ENCODE measurements at places on chromosomes 13 and 19.

DNA sequence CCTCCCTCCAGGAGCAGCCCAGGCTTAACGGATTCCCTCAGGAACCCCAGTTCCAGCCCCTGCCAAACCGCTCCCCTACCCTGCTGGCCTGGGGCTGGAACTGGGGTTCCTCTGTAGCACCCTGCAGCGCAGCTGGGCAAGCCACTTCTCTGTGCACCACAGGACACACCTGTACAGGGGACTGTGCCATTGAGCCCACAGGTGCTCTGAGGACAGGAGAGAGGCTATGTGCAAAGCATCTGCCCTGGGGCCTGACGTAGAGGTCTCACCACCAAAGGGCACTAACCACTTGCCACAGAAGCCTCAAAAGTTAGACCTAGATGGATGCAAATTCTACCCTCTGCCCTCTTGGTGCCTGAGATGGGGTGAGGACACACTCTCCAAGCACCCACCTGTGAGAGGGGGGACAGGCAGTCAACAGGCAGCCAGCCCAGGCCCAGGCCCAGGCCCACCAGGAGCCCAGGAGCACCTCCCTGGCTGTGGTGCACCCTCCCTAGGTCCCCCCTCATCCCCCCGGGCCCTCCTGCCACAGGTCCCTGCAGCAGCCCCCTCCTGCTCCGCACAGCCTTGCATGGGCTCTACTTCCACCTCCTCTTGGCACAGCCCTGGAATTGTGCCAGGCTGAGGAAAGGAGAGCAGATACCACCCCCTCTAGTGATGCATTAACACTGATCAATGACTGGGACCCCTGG lies 27.6 kb upstream of the SLC35E1 start:
- DNase-seq, result no peak

GRCh38 chr19:1257475-1258162 lies 9.2 kb downstream of the MIDN start:
- DNase-seq, result no peak

DNA sequence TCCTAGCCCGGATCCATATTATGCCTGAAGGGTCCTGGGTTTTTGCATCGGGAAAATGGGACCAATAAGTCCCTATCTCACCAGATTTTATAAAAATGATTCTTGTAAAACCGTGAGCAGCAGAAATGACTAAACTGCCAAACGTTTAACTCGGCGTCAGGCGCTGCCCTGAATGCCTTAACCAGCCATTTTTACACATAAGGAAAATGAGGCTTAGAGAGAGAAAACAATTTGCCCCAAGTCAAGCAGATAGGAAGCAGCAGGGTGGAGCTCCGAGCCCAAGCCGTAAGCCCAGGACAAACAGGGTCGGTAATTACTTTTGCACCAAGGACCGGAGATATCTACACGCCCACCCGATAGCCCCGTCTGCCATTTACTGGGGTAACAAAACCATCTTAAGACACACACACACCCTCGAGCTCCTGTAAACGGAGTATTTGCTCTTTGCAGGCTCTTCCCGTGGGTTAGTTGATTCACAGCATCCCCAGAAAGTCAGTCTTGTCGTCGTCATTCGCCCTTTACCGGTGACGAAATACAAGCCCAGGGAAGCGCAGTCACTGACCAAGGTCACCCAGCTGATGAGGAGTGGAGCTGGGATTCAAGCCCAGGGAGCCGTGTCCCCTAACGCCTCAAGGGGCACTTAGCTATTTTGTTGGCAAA lies 16.0 kb upstream of the MRI1 start:
- DNase-seq, result peak; percentile 6

DNA sequence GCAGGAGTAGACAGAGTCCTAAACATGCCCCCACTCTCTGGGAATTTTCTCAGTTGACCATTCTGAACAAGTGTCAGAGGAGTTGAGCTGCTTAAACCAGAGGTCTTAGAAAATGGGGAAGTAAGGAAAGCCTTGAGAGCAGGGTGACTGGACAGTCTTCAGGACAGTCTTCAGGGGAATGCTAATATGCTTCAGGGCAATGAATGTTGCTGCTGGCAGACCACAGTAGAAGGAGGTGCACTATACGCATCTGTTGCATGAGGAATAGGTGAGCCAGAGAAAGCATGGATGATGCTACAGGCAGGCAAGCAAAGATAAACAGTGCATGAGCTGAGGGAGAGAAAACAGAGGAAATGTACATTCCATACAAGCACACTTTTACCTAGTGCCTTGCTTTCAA lies 196.6 kb upstream of the GPR12 start:
- DNase-seq, result no peak

DNA sequence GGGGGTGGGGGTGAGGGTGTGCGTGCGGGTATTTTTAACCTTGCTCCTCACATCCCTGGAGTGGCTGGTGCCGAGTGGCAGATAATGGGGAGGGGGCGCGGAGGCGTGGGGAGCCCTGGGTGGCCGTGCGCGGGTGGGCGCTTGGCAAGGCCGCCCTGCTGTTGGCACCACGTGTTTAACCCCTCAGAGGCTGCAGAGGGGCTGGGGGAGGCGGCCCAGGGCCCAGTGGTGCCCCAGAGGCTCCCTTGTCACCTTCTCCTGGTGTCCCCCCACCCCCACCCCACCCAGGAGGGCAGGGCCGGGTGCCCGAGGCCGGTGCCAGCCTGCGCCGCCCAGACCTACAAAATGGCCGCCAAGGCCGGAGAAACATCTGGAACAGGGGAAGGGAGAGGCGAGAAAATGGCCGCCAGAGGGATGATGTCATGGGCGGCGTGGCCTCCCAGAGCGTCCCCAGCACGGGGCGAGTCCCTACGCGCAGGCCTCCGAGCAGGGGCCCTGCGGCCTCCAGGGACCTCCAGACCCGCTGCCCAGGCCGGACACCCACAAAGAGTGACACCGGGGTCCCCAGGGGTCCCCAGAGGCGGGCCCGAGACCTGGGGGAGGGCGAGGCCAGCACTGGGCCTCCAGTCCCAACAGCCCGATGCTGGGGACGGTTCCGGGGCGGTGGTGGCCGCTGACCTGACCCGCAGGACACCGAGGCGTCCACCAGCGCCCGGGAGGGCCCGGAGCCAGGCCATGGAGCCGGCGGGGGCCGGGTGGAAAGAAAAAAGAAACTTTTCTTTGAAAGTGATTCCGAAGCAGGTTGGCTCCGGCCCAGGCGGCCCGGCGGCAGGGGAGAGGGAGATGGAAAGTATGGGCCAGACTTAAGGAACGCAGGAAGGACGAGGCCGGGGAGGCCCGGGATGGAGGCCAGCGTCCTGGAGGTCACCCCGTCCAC lies 38.2 kb downstream of the NFIC start:
- no peak for DNase-seq

DNA sequence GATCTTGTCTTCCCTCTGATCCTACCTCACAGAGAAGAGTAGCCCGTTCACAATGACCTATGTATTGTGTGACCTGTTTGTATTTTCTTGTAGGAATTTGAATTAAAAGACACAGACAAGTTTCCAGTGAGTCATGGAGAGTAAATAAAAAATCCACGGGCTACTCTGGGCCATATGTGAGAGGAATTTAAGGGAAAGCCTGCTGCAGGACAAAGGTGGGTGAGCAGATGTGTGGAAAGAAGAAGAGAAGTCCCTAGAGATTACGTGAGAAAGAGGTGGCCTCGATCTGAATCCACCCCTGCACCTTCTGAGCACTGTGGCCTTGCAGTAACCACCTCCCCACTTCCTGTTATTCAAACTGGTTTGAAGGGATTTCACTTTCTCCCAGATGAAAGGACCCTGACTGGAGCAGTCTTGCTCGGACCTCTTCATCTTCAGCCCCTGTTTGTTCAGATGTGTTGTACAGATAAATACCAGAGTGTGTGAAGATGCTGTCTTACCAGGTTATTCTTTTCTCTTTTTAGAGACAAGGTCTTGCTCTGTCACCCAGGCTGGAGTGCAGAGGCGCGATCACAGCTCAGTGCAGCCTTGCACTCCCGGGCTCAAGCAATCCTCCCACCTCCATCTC lies 205.4 kb downstream of the PDS5B start:
- DNase-seq, result no peak

- DNase-seq, result no peak
Observed at GRCh38 chr19:35167251-35168119, 12.9 kb downstream of the FXYD5 start.

- DNase-seq, result no peak
Observed at GRCh38 chr19:23481043-23481442, 85.8 kb upstream of the ZNF91 start.

- DNase-seq, result no peak
Observed at GRCh38 chr13:34419025-34419424, 523.0 kb upstream of the NBEA start.

- no peak for DNase-seq
Observed at GRCh38 chr13:107124129-107124718, 556.3 kb upstream of the ARGLU1 start.

- no peak for DNase-seq
Observed at GRCh38 chr13:78909276-78909675, 250.3 kb upstream of the OBI1 start.

GRCh38 chr19:29491491-29491890 lies 34.3 kb upstream of the VSTM2B start:
- no peak for DNase-seq

- no peak for DNase-seq
Observed at GRCh38 chr19:38547421-38547820, 70.3 kb downstream of the MAP4K1 start.

DNA sequence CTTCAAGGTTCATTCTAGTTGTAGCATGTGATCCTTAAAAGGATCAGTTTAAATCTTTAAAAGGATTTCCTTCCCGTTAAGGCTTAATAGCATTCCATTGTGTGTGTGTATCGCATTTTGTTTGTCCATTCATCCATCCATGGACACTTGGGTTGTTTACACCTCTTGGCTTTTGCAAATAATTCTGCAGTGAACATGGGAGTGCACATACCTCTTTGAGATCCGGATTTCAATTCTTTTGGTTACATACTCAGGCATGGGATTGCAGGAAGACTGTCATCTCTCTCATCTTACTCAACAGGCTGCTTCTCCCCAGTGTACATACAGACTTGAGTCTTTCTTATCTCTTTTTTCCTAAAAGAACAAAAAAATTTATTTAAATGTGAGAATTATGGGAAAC lies 1.2 kb downstream of the RNF113B start:
- DNase-seq, result no peak

GRCh38 chr13:110006304-110006703 lies 219.9 kb upstream of the IRS2 start:
- no peak for DNase-seq

- DNase-seq, result no peak
Observed at GRCh38 chr13:89361909-89362308, 1690.7 kb downstream of the SLITRK5 start.

DNA sequence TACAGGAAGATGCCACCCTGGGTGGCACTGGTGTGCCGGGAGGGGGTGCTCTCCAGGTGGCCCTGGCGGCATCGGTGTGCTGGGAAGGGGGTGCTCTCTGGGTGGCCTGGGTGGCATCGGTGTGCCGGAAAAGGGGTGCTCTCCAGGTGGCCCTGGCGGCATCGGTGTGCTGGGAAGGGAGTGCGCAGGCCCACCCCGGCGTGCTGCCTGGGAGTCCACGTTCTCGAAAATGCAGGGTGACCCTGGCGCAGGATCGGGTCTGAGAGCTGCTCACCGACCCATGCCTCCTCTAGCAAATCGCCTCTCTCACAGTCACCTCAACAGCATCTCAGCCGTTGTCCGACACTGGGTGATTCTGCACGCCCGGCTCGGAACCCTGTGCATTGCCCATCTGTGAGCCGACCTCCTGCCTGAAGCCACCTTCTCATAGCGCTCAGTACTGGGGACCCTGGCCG lies 36.4 kb downstream of the RASA3 start:
- DNase-seq, result no peak

- peak; percentile 15 for DNase-seq
Observed at GRCh38 chr13:23321535-23322241, 111.8 kb downstream of the SACS start.

DNA sequence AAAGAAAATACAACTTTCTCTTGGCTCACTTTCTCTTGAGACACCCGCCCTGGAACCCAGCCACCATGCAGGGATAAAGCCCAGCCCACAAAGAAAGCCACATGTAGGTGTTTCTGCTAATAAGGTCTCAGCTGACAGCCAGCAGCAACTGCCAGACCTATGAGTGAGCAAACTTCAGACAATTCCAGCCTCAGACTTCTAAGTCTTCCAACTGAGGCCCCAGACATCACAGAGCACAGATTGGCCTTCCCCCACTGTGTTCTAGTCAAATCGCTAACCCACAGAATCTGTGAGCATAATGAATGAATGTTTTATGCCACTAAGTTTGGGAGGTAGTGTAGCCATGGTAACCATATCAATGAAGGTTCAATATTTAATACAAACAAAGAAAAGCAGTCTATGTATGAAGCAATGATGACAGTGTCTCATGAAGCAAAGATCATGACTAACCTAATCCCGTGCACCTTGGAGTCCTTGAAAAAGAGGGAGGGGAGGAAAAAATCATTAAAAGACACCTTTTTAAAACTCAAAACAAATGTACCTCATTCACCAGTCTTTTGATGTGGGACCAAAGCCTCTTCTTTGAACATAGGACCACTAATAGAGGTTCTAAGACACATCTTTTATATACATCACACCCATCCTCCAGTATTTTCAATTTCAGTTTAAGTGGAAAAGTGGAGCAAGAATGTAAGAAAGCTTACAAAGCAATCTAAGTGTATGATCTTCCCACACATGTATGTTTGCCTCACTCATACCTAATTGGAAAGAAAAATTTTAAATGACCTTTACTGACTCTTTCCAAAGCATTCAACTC lies 6.2 kb downstream of the MRPS31 start:
- peak; percentile 67 for DNase-seq

DNA sequence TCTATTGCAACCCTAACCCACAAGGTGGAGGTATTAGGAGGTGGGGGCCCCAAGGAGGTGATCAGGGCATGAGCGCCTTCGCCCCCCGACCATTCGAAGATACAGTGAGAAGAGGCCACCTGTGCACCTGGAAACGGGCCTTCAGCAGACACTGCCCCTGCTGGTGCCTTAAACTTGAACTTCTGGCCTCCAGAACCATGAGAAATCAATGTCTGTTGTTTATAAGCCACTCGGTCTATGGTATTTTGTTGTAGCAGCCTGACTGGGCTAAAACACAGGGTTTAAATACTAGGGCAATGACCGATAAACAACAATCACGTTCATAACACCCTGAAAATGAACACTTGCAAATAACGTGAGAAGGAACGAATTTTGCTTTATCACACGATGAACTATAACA lies 85.2 kb upstream of the USP29 start:
- no peak for DNase-seq

- DNase-seq, result no peak
Observed at GRCh38 chr13:28246891-28247290, 108.5 kb downstream of the PAN3 start.

GRCh38 chr19:5585461-5586299 lies 17.9 kb upstream of the TINCR start:
- peak; percentile 42 for DNase-seq

DNA sequence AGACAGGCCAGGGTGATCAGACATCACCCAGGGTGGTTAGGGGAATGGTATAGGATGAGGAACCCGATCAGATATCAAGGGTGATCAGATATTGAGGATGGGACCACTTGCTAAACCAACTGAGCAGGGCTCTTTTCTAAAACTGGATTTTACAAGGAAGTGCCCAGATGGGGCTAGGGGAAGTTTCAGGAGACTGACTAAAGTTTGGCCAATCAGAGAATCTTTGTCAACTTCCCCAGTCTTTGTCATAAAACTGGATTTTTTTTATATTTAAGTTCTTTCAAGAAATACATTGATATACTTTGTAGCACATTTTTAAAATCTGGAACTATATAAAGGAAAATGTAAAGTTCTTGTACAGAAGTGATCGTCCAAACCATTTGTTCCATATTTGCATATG lies 30.5 kb upstream of the DLEU7 start:
- no peak for DNase-seq

Data from stimulated activated CD4-positive, alpha-beta T cell treated with anti-CD3 and anti-CD28 coated beads, Interleukin-4, amount 100 ng/mL, for 24 hours (primary cell).